ENCODE measurements at places on chromosomes 2 and 18.
A peak's percentile ranks its signal among the peaks of the same experiment; 100 is the strongest.

DNA sequence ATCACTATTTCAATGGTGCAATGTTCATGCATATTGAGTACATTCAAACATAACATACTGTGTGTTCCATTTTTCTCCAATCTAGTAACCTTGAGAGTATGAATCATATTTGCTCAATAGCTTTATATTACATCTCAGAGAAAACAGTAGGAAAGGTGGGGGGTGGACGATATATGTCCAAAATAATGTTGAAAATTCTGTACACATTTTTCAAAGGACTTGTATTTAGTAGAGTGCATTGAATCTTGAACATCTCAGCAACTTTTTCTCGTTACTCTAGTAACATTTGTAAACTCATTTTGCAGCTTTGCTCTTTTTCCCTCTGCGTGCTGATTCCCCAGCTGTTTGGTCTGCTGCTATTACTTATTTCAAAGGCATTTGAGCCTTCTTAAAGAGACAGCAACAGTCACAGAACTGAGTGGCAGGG lies 1487.0 kb downstream of the LRP1B start:
- no peak overlapping the region for H3K27ac ChIP-seq
- no peaks in the 10 kb centered on the region for H3K4me1 ChIP-seq
- no peak overlapping the region for H3K4me3 ChIP-seq
- no peaks in the 10 kb centered on the region for H3K27me3 ChIP-seq

DNA sequence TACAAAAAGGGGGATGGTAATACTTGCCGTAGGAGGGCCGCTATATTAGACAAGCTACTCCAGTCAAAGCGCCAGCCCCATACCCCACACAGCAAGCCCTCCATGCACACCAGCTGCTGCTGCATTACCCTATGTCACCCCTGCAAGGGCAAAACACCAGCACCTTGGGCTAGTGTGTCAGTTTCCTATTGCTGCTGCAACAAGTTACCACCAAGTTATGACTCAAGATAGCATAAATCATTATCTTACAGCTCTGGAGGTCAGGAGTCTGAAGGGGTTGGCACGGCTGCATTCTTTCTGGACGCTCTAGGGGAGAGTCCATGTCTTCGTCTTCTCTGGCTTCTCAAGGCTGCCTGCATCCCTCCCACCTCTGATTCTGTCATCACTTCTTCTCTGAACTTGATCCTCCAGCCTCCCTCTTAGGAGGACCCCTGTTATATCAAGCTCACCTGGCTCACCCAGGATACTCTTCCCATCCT lies 88.6 kb upstream of the ACAA2 start:
- no peak overlapping the region for H3K4me3 ChIP-seq
- H3K36me3 ChIP-seq, result no peaks in the 10 kb centered on the region
- H3K27ac ChIP-seq, result no peak overlapping the region
- H3K4me1 ChIP-seq, result no peaks in the 10 kb centered on the region

GRCh38 chr2:236744716-236745115 lies 175.1 kb downstream of the ACKR3 start:
- no peak for DNase-seq
- no peaks in the 10 kb centered on the region for H3K4me1 ChIP-seq
- no peaks in the 10 kb centered on the region for H3K36me3 ChIP-seq
- no peaks in the 10 kb centered on the region for H3K27me3 ChIP-seq

DNA sequence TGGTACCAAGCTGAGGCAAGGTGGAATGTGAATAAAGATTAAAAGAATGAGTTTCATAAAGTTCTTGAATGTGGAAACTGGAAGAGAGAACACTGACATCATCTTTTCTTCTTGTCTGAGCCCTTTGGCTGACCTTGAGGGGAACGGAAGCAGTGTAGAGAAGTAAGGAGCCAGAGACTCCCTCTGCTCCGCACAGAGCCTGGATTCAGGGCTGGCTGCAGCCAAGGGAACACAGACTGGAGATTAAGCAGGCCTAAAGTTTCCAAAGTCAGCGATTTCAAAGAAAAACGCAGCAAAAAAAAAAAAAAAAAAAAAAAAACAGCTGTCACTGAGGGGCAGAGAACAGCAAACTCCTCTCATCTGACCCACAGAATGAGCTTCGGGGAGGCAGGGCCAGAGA lies 19.3 kb upstream of the ALK start:
- H3K27me3 ChIP-seq, result no peaks in the 10 kb centered on the region
- no peaks in the 10 kb centered on the region for H3K36me3 ChIP-seq
- H3K27ac ChIP-seq, result no peak overlapping the region
- no peak for DNase-seq

DNA sequence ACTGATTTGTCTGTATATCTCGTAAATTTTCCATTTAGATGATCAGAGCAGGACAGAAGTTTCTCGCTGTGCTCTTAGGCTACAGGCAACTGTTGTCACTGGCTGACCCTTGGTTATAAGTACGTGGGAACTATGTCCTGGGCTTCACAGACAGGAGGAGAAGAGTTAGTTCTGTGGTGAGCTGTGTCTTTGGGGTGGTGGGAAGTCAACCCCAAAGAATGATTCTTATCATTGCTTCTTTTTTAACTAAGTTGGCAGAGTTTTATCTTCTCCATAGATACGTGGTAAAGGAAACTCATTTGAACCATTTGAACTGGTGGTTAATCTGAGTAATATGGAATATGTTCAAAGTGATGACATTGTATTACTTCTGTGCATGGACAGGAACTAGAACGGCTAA lies 230.6 kb upstream of the EPAS1 start:
- H3K4me1 ChIP-seq, result no peaks in the 10 kb centered on the region
- no peaks in the 10 kb centered on the region for H3K36me3 ChIP-seq
- H3K27ac ChIP-seq, result no peak overlapping the region

GRCh38 chr2:176931588-176932563 lies 280.7 kb upstream of the HNRNPA3 start:
- H3K4me1 ChIP-seq, result peaks cover 13% of the 10 kb centered on the region
- DNase-seq, result peak; percentile 95
- peak overlapping the region; percentile 72 for H3K27ac ChIP-seq
- peak overlapping the region; percentile 6 for H3K4me3 ChIP-seq
- no peaks in the 10 kb centered on the region for H3K27me3 ChIP-seq

GRCh38 chr18:28890791-28891190 lies 713.9 kb upstream of the CDH2 start:
- no peaks in the 10 kb centered on the region for H3K4me1 ChIP-seq
- DNase-seq, result no peak
- no peak overlapping the region for H3K27ac ChIP-seq
- no peak overlapping the region for H3K4me3 ChIP-seq

Measured in MM.1S (cell line).